Mesothelial cell of epicardium (in vitro differentiated cells): ENCODE measurements at places on chromosomes 11 and 22.

- H3K27me3 ChIP-seq, result no peaks in the 10 kb centered on the region
- H3K4me1 ChIP-seq, result peaks cover 2% of the 10 kb centered on the region
- no peak for DNase-seq
- H3K36me3 ChIP-seq, result peaks cover 36% of the 10 kb centered on the region
Observed at GRCh38 chr11:104118105-104118744, 45.7 kb downstream of the PDGFD start.

DNA sequence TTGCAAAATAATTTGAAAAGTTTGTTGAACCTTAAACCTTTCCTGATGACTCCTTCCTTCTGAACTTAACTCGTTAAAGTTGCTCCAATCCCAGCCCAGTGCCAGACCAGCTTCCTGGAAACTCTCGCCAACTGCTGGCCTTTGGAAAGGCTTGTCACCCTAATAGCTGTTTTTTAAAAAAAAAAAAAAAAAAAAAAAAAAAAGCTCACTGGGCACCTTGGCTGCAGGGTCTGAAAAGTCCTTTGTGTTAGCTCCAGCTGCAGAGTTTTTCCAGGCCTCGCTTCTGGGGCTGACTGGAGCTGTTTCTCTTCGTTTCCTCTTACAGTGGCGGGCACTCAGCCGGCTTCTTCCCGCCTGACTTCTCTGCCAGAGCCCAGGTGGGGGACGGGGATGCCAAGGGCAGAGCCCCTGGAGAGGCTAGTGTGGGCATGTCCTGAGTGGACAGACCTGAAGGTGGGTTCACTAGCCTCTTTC is 25.1 kb downstream of the KCNQ1OT1 start:
- H3K4me1 ChIP-seq, result peaks cover 49% of the 10 kb centered on the region
- H3K4me3 ChIP-seq, result no peak overlapping the region
- H3K36me3 ChIP-seq, result peaks cover 4% of the 10 kb centered on the region
- no peaks in the 10 kb centered on the region for H3K27me3 ChIP-seq
- peak overlapping the region; percentile 74 for H3K27ac ChIP-seq

- peaks cover 18% of the 10 kb centered on the region for H3K36me3 ChIP-seq
- DNase-seq, result no peak
- no peak overlapping the region for H3K4me3 ChIP-seq
- peak overlapping the region; percentile 77 for H3K27ac ChIP-seq
- no peaks in the 10 kb centered on the region for H3K27me3 ChIP-seq
Observed at GRCh38 chr11:108672113-108672512, 7.2 kb downstream of the DDX10 start.

- no peaks in the 10 kb centered on the region for H3K27me3 ChIP-seq
- H3K4me1 ChIP-seq, result peaks cover 15% of the 10 kb centered on the region
- peak overlapping the region; percentile 56 for H3K4me3 ChIP-seq
- H3K36me3 ChIP-seq, result no peaks in the 10 kb centered on the region
- H3K27ac ChIP-seq, result peak overlapping the region; percentile 70
Observed at GRCh38 chr11:64566915-64567891, 23.8 kb upstream of the SLC22A12 start.

- no peak for DNase-seq
- no peak overlapping the region for H3K4me3 ChIP-seq
- H3K36me3 ChIP-seq, result no peaks in the 10 kb centered on the region
- H3K4me1 ChIP-seq, result peaks cover 17% of the 10 kb centered on the region
Observed at GRCh38 chr22:27041745-27042310, 384.4 kb downstream of the MIAT start.

- H3K4me1 ChIP-seq, result no peaks in the 10 kb centered on the region
- H3K27ac ChIP-seq, result no peak overlapping the region
- H3K4me3 ChIP-seq, result no peak overlapping the region
Observed at GRCh38 chr11:127233998-127234397, 233.4 kb upstream of the KIRREL3 start.

DNA sequence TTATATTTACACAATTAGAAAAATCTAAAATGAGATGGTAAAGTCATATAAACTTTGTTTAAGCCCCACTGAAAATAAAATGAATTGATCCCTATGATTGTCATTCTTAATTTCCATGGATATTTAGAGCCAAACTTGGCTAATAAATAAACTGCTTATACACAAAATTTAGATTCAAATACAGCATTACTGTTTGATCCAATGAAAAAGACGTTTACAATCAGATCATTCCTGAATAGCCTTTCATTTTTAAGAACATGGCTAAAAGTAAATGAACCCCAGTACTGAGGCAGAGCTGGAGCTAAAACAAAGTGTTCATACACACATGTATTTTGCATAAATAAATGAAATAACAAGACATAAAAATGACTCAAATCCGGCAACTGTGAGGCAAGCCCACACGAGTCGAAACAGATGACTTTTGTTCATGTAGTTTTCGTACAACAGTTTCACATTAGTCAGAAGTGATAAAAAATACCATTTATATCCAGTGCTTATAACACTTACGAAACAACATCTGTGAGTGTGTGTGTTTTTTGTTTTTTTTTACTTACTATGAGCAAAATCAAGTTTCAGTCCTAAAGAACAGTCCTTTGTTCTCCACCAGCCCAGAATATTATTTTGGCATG is 386.5 kb downstream of the SOX6 start:
- H3K4me3 ChIP-seq, result no peak overlapping the region
- peak overlapping the region; percentile 87 for H3K27ac ChIP-seq
- H3K27me3 ChIP-seq, result no peaks in the 10 kb centered on the region
- H3K4me1 ChIP-seq, result peaks cover 36% of the 10 kb centered on the region
- DNase-seq, result no peak

GRCh38 chr11:76391021-76391420 is 9.9 kb downstream of the GVQW3 start:
- peaks cover 19% of the 10 kb centered on the region for H3K4me1 ChIP-seq
- DNase-seq, result no peak
- H3K4me3 ChIP-seq, result no peak overlapping the region
- peak overlapping the region; percentile 65 for H3K27ac ChIP-seq
- H3K36me3 ChIP-seq, result no peaks in the 10 kb centered on the region
- H3K27me3 ChIP-seq, result no peaks in the 10 kb centered on the region
